Stimulated activated CD4-positive, alpha-beta T cell treated with anti-CD3 and anti-CD28 coated beads, Interleukin-15, amount 100 ng/mL, for 24 hours (primary cell): ENCODE measurements at places on chromosomes 12 and 14.

- DNase-seq = no peak
These were observed 82.4 kb upstream of the MYF6 start for GRCh38 chr12:80625051-80625450.

GRCh38 chr12:15273896-15274295 lies 48.4 kb upstream of the PTPRO start:
- DNase-seq = no peak

GRCh38 chr12:110266980-110267620 lies 13.9 kb upstream of the ATP2A2 start:
- no peak for DNase-seq

DNA sequence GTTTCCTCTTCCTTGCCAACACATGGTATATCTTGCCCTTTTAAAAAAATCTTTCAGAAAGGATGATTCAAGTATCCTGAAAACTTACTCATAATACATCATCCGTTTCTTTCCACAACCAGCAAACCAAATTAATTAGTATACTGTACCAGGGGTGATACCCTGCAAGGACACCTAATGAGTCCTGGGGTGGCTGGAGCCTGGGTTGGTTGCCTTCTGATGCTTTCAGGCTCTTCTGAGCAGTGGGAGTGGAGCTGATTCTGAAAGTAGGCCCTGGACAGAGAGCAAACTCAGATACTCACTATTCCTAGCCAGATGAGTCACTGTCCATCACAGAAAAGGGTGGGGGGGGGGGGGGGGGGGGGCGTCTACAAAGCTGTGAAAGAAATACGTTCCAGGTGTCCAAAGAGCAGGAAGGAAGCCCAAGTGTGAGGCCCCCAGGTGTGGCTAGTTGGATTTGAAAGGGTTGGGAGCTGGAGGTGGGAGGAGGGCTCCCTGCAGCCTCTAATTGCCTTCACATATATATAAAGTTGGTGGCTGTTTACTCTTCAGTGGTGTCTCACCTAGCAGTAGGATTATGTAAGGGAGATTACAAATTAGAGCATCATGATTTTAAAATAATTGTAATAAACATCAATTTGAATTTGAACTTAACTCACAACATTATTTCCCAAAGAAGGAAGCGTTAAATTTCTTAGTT lies 36.5 kb downstream of the FBXO33 start:
- peak; percentile 9 for DNase-seq

GRCh38 chr12:62230652-62231051 lies 29.6 kb upstream of the USP15 start:
- DNase-seq = no peak
